ENCODE measurements at places on chromosomes 16 and 17.

DNA sequence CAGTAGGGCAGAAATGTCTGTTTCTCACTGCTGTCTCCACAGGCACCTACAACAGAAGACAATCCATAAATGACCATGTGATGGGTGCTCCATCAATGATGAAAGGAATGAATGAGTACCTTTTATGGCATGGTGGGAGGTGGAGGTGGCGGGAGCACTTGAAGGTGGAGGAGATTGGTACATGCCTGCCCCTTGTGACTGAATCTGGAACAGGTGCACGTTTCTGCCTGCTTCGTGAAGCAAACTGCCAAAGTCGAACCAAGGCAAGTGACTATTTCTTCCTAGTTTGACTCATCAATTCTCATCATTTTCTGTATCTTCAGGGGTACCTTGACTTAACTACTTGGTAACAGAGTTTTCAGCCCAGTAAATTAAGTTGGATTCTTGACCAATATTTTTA lies 25.4 kb downstream of the CDRT15 start:
- no peak for DNase-seq

GRCh38 chr17:77328823-77329740 lies 188.3 kb downstream of the SEC14L1 start:
- DNase-seq = no peak

- DNase-seq = no peak
These were observed 23.5 kb downstream of the MYO19 start for GRCh38 chr17:36511216-36511615.

DNA sequence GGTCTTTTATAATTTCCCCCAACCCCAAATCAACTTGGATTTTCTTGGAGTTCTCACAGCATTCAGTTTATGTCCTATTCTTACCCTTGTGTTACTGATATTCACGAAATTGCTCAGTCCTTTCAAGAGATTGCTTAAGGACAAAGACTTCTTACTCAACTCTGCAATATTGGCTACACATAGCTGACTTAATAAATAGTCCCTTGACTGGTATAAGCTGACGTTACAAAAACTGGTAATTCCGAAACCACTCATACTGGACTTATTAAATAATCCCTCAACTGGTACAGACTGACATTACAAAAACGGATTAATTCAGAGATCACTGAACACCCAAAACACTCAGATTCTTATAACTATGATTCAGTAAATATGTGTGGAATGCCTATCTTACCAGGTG lies 860 bp downstream of the TIGD7 start:
- DNase-seq = peak; percentile 51

GRCh38 chr17:73231395-73231794 lies 30.3 kb downstream of the CPSF4L start:
- peak; percentile 62 for DNase-seq

DNA sequence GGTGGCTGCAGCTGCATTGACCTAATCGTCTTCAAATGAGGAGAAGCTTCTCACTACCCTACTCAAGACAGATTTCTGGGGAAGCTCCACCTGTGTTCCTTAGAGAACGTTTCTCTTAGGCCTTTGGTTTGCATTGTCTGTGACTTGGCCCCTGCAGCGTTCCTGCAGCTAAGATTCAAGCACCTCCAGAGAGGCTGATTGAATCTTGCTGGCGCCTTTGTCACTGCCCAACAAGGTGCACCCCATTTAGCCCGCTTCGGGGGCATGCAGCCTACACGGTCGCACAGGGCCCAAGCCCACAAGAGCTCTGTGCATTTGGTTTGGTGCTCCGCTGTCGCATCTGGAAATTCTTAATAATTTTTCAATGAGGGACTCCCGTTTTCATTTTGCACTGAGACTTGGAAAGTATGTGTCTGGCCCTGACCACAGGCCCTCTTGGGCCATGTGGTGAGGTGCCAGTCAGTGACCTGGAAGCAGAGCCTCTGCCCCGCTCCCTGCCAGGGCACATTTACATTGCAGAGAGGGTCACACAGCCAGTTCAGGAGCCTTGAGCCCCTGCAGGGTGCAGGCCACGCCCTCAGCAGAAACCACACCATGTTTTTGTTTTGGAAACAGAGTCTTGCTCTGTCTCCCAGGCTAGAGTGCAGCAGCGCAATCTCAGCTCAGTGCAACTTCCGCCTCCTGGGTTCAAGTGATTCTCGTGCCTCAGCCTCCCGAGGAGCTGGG lies 51.1 kb upstream of the CACNG5 start:
- no peak for DNase-seq

GRCh38 chr16:65746941-65747340 lies 619.5 kb upstream of the CDH5 start:
- DNase-seq = no peak

- DNase-seq = no peak
These were observed 1.4 kb upstream of the PAGR1 start for GRCh38 chr16:29814592-29814991.

GRCh38 chr17:19017401-19017800 lies 12.8 kb upstream of the FAM83G start:
- DNase-seq = no peak

GRCh38 chr16:3810818-3811217 lies 69.7 kb downstream of the CREBBP start:
- no peak for DNase-seq

- DNase-seq = no peak
These were observed 13.6 kb upstream of the PYY start for GRCh38 chr17:43967251-43967875.

DNA sequence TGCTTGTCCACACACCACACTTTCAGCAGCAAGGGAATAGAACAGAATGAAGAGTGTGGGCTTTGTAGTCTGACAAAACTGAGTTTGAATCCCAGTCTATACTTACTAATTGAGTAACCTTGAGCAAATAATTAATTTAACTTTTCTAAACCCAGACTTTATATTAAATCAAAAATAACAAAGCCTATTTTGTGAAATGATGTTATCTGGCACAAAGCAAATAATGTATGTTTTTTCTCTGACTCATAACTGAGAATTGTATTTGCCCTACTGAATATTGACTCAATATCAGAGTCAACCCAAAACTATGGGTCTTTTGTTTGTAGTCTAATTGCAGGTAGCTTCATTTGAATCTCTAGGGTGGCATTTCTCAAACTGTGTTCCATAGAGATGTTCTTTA lies 77.9 kb upstream of the TANC2 start:
- DNase-seq = no peak

DNA sequence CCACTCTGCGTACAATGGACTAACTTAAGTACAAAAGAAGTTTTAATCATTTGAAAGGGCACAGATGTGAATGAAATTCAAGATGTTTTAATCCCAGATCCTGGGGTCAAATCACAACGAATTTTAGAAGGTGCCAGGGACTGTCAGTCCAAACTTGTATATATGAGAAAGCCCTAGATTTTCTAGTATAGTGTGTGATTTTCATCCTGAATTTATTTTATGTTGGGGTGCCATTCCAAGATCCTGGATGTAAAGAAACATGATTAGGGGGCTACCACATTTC lies 64.3 kb downstream of the TUBD1 start:
- no peak for DNase-seq

GRCh38 chr16:85476389-85476788 lies 136.7 kb upstream of the GSE1 start:
- DNase-seq = no peak

DNA sequence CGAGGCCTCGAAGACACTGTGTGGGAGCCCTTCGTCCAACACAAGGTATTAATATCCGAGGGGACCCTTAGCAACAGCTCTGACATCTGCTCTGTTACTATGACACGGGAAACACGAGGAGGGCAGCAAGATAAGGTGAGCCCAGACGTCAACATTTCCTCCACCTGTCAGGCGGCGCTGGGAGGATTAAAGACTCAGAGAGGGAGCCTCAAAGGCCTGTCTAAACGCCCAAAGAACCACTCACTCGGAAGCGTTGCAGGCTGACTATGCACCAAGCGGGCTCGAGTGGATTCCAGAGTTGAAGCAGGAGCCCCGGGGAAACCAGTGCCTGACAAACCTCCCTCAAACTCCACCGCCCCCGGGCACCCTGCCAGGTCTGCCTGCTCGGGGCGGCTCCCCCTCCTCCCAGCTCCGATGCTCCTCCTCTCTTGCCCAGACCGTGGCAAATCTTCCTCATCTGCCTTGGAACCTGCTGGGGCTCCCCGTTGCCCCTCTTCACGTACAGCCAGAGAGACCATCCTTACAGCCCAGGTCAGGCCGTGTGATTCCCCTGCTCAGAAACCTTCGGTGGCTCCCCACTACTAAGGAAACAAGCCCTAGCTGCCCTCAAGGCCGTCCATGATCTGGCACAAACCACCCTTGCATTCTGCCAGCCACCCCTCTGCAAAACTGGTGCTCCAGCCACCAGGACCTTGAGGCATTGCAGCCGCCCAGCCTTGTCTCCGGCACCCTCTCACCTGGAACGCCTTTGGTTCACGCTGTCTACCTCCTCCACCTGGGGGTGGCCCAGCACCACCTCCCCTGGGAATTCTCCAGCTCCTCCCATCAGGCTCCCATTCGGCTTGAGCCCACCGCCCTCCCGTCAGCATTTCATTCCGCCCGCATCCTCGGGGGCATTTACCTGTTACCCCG lies 16.2 kb downstream of the RPH3AL start:
- DNase-seq = no peak

Measured in mesenchymal stem cell (in vitro differentiated cells and primary cell).